ENCODE measurements at places on chromosomes 3 and 15.

- DNase-seq: no peak
Observed at GRCh38 chr3:65268426-65268825, 580.6 kb upstream of the ADAMTS9 start.

DNA sequence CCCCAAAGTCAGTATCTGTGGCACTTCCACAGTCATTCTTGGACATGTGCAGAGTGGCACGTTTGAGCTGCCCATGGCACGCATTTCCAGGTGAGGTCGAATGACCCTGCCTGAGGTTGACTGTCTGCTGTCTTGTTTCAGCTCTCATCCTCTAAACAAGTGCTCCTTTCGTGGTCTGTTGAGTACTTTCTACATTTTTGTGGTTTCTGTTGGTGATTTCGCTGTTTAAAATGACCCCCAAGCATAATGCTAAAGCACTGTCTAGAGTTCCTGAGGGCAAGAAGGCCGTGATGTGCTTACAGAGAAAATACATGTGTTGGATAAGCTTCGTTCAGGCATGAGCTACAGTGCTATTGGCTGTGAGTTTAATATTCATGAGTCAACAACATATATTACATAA is 40.0 kb upstream of the SAMMSON start:
- no peak for DNase-seq

DNA sequence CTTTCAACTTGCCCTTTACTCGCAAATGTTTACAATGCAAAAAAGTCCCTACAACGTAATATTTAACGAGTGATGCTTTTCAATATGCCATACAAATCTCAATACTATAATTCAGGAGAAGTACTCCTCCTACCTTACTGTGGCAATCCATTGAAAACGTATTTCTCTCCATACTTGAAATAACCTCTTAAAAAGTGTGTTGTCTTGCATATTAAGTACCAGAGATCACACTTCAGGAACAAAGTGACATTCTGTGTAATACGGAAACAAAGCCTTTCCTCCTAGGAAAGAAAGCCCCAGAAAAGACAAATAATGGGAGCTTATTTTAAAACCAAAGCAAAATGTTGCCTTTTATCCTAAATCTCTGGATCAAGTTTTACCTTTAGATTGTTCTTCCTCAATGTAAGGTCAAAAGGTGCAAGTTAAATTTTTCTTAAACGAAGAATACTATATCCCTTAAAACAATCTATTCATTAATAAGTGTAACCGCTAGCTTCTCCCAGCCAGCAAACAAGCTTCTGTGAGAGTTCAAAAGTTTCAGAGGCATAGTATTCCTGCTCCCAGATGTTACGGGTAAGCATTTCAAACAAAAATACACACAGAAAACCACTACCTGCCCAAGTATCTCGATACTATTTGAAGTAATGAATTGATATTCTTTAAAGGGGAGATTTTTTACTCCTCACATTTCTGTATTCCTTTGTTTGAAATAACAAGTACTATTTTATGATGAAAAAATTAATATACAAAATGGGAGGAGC is 1.7 kb downstream of the TJP1 start:
- no peak for DNase-seq

- peak; percentile 36 for DNase-seq
Observed at GRCh38 chr3:191762323-191762960, 301.5 kb downstream of the PYDC2 start.

GRCh38 chr15:71080705-71081104 is 34.6 kb upstream of the THSD4 start:
- no peak for DNase-seq

GRCh38 chr3:187782006-187782405 is 36.7 kb upstream of the BCL6 start:
- DNase-seq: no peak

Data from NT2/D1 (cell line).